ENCODE measurements at places on chromosomes 11 and 22.
A peak's percentile ranks its signal among the peaks of the same experiment; 100 is the strongest.

DNA sequence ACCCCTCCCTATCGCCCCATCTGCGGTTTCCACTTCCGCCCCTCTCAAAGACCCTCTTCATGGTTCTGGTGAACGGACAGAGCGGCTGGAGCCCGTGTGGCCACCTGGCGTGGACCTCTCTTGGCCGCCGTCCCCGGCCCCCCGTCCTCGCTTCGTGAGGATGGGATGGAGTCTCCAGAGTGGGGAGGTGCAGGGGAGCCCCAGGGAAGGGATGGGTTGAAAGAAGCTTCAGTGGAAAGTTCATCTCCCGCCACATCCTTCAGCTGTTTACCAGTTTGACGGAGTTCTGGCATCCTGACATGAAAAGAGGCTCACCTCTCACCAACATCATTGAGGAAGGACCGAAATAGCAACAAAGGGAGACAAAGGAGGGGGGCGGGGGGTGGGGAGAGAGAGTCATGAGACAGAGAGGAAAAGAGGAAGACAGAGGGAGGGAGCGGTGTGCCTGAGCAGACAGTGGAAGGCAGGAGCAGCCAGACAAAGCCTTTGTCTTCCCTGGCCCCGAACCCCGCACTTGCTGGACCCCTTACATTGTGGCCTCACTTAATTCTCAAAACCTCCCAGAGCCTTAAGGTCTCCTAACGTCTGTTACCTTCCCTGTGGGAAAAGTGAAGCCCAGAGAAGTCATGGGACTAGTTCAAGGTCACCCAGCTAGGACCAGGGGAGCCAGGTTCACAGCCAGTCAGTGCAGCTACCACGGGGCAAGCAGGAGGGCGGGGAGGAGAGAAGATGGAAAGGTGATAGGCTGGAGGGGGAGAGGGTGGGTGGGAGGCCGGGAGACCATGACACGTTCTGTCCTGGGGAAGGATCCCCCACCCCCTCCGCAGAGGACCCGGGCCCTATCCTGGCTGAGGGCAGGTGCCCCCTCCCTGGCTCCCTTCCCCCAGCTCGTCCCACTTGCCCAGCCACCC lies 54.9 kb downstream of the CD6 start:
- DNase-seq = no peak

DNA sequence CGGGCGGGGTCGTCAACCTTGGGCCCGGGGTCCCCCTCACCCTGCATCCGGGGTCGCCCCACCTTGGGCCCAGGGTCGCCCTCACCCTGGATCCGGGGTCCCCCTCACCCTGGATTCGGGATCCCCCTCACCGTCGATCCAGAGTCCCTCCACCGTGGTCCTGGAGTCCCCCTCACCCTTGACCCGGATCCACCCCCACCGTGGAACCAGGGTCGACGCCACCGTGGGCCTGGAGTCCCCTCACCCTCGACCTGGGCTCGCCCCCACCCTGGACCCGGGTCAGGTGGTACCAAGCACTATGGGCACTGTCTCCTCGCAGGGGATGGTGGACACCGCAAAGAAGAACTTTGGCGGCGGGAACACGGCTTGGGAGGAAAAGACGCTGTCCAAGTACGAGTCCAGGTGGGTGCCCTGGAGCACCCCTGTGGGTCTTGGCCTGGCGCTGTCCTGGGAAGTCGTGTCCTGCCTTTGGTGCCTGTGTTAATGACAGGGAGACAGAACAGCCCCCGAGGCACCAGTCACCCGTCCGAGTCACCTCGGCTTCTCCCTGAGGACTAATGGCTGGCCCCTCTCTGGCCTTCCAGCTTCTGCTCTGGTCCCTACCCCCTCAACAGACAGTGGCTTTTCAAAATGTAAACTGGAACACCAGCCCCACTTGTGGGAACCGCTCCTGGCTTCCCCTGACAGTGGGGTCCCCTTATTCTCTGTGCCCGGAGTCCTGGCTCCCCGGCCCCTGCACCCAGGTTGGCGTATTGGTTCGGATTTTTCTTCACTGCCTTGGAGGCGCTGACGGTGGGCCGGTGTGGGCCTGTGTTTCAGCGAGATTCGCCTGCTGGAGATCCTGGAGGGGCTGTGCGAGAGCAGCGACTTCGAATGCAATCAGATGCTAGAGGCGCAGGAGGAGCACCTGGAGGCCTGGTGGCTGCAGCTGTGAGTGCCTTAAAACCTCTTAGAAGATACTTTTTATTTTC lies 762 bp downstream of the CRELD2 start:
- DNase-seq = no peak

GRCh38 chr11:125086633-125087296 lies 23.7 kb downstream of the SLC37A2 start:
- no peak for DNase-seq

- no peak for DNase-seq
These were observed 187.4 kb downstream of the MYO18B start for GRCh38 chr22:25929321-25929878.

GRCh38 chr11:76232026-76232665 lies 25.8 kb upstream of the WNT11 start:
- DNase-seq = no peak

DNA sequence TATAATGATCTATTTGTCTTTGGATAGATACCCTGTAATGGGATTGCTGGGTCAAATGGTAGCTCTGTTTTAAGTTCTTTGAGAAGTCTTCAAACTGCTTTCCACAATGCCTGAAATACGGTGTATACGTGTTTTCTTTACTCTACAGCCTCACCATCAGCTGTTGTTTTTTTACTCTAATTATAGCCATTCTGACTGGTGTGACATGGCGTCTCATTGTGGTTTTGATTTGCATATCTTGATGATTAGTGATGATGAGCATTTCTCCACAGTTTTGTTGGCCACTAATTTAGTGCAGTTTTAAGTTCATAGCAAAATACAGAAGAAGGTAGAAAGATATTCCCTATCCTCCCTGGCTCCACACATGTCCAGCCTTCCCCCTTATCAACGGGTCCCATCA lies 26.3 kb upstream of the VPREB1 start:
- no peak for DNase-seq

DNA sequence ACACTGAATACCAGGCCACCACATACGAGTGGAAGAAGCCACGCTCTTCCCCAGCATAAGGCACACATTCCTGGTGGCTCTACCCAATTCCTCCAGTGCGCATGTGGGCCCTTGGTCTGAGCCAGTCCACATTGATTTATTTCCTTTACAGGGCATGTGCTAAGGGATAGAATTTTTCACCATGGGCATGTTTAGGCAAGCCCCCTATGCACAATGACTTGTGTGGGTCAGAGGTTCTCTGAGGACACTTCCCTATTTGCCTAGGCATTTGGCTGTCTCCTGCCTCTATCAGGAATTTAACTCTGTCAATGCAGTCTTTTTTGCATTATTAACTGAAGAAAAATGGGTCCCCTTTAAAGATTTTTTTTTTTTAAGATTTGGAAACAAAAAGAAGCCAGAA lies 718.1 kb downstream of the NTM start:
- no peak for DNase-seq

DNA sequence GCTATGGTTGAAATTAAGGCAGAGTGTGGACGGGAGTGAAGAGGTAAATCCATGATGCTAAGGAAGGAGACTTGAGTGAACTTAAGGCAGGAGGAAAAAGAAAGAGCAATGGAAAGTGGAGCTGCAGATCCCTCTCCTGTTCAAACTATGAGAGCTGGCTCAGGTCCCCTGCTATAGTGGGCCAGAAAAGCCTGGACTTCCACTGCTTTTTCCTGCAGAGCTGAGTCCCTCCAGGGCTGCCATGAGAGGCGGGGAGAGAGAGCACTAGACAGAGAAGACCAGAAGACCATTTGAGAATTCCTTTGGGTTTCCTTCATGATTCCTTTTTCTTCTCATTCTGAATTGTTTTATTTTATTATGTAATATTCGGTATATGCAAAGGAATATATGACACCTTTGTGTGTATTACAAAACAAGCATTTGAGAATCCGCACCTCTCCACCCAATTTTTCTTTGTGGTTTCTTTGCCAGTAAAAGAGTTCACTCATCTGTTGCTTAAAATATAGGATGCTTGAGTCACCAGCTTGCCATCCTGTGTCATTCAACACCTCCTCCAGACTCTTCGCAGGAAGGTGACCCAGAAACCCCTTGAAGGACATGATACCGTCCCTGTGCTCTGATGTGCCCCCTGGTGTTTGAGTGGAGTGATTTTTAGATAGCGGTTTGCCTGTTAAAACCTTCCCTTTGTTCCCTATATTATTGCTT lies 24.4 kb downstream of the SREBF2 start:
- peak; percentile 63 for DNase-seq

GRCh38 chr11:61098778-61099177 lies 3.5 kb upstream of the CD5 start:
- DNase-seq = no peak

- DNase-seq = no peak
These were observed 320.4 kb downstream of the KIRREL3 start for GRCh38 chr11:126680131-126680530.

GRCh38 chr11:123202155-123203151 lies 7.4 kb upstream of the CLMP start:
- no peak for DNase-seq

GRCh38 chr22:35886309-35886708 lies 142.3 kb downstream of the RBFOX2 start:
- DNase-seq = no peak

Data from GM12864 (cell line).